Lower lobe of right lung (tissue), 2 donors: ENCODE measurements at places on chromosomes 11 and 22.

DNA sequence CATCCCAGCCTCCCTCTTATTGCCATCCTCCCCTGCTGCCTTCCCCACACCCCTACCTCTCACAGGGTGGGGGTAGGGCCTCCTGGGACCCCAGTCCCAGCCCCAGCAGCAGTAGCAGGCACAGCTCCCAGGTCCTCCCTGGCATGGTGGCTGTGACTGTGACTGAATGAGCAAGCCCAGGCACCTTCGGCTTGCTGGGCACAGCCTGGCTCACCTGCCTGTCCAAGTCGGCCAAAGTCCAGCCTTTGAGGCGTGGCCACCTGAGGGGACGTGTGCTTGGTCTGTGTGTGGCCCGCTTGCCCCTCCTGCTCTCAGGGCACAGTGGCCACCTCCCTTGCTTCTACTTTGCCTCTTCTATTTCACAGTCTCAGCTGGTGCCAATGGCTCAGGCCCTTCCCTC, at the start of gene TREH:
TREH (minus strand) TSS at position 168 of the 400 bp plus-strand sequence; CDS start at position 145, 23 bp downstream.
- DNase-seq, result no peak

GRCh38 chr11:36672815-36673450, 74.9 kb upstream of the RAG2 start:
- no peak for DNase-seq

- DNase-seq, result peak; percentile 83
Observed at GRCh38 chr11:65492637-65493366, 6.0 kb upstream of the MALAT1 start.

DNA sequence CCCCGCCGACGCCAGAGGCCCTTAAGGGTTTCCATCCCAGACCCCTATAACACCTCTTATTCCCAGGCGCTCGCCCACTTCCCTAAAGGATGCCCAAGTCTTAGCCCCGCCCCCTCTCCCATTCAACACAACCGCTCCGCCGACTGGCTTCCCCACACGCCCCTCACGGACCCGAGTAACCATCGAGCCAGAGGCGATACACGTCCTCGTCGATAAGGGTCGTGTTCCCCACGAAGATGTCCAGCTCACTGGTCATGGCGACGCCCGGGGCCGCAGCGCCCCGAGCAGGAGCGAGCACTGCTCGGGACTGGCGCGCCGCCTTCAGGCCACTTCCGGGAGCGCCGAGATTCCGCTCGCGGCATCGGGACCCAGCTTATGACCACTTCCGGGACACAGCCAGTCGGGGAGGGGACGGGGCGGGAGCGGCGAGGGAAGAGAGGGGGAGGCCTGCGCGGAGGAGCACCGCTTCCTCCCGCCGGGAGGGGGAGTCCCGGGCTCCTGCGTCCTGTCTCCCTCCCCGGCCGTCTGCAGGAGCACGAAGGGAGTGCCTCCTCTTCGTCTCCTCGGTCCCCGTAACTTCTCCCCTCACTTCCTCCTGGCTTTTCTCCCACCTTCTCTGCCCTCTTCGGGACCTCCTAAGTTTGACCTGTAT, at the start of gene FIBP:
FIBP (minus strand) TSS at position 309 of the 652 bp plus-strand sequence; CDS start at position 256, 53 bp downstream.
- DNase-seq, result peak; percentile 98

- no peak for DNase-seq
Observed at GRCh38 chr22:42344361-42344905, 74.0 kb upstream of the TCF20 start.

DNA sequence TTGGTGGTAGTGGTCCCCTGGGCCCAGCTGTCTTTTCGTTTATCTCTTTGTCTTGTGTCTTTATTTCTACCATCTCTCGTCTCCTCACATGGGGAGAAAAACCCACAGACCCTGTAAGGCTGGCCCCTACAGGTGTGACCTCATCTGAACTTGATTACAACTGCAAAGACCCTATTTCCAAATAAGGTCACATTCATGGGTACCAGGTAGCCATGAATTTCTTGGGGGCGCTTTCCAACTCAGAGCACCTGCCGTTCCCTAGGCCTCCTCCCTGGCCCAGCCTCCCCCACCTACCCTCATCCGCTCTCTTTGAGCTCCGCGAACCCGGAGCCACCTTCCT, 14.0 kb upstream of the RRP7A start:
- DNase-seq, result no peak

- no peak for DNase-seq
Observed at GRCh38 chr11:83285151-83285770, 906 bp downstream of the CCDC90B start.
